ENCODE measurements at places on chromosomes 1 and 21.

- H3K4me1 ChIP-seq: peaks cover 35% of the 10 kb centered on the region
- H3K27me3 ChIP-seq: no peaks in the 10 kb centered on the region
- no peak for DNase-seq
- no peaks in the 10 kb centered on the region for H3K36me3 ChIP-seq
- no peak overlapping the region for H3K4me3 ChIP-seq
- no peak overlapping the region for H3K27ac ChIP-seq
These were observed 40.3 kb downstream of the RGS5 start for GRCh38 chr1:163162381-163162914.

DNA sequence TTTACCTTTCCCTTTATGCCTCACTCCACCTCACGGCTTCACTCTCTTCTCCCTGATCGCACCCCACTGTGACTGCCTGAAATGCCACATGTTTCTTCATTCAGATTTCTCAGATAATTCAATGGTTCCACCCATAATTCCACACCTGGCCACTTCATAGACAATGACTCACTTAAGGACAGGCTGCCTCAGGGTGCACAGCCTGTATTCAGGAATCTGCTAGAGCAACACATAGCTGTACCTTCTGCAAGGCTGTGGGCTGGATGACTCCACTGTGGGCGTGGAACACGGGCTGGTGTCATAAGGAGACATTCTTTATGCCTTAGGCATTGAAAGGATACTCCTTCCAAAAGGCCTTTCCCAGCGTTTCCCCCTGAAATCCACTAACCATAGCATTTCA is 36.1 kb downstream of the L1TD1 start:
- H3K36me3 ChIP-seq: no peaks in the 10 kb centered on the region
- H3K4me1 ChIP-seq: no peaks in the 10 kb centered on the region
- no peaks in the 10 kb centered on the region for H3K27me3 ChIP-seq

DNA sequence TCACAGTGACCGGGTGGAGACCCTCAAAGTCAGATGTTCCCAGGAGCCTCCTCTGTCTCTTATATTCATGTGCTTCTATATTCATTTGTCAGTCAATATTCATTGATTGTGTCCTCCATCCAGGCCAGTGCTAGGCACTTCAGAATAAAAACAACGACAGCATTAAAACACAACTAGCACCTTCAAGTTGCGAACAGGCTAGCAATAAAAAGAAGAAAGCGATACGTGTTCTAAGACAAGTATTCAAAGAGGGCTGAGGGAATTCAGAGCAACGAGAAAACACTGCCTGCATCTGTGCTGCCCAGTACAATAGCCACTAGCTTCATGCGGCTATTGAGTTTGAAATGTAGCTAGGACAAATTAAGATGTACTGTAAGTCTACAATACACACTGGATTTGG is 138.0 kb downstream of the PLXNA2 start:
- H3K4me1 ChIP-seq: peaks cover 11% of the 10 kb centered on the region
- no peak overlapping the region for H3K27ac ChIP-seq
- DNase-seq: no peak
- H3K4me3 ChIP-seq: no peak overlapping the region
- H3K36me3 ChIP-seq: peaks cover 42% of the 10 kb centered on the region

GRCh38 chr1:79197421-79197820 is 190.9 kb upstream of the ADGRL4 start:
- H3K4me3 ChIP-seq: no peak overlapping the region
- no peaks in the 10 kb centered on the region for H3K4me1 ChIP-seq
- DNase-seq: no peak
- H3K27me3 ChIP-seq: no peaks in the 10 kb centered on the region

- H3K4me3 ChIP-seq: no peak overlapping the region
- H3K27me3 ChIP-seq: no peaks in the 10 kb centered on the region
- H3K4me1 ChIP-seq: no peaks in the 10 kb centered on the region
- DNase-seq: no peak
These were observed 21.0 kb downstream of the OR10R2 start for GRCh38 chr1:158493054-158493453.

GRCh38 chr1:100530880-100531487 is 7.0 kb upstream of the GPR88 start:
- DNase-seq: no peak
- peaks cover 36% of the 10 kb centered on the region for H3K4me1 ChIP-seq
- H3K27ac ChIP-seq: no peak overlapping the region
- peaks cover 4% of the 10 kb centered on the region for H3K27me3 ChIP-seq
- H3K36me3 ChIP-seq: no peaks in the 10 kb centered on the region

DNA sequence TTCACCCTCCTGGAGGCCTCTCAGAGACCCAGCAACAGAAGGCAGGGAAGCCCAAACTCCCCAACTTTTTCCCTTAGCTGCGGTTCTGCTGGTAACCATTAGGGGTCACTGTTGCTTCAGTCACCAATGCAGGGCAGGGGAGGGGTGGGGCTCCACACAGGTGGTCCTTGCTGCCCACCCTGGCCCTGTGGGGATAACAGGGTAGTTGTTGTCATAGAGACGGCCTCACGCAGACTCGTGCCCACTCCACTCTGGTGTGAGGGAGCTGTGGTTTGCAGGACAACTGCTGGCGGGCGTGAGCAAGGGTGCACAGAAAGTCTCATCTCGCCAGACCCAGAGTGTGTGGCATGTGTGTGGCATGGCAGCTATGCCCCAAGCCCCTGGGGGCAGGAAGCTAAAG is 19.9 kb downstream of the INSRR start:
- no peak overlapping the region for H3K27ac ChIP-seq
- H3K27me3 ChIP-seq: peaks cover 56% of the 10 kb centered on the region
- no peaks in the 10 kb centered on the region for H3K4me1 ChIP-seq

- DNase-seq: no peak
- no peak overlapping the region for H3K27ac ChIP-seq
- H3K36me3 ChIP-seq: no peaks in the 10 kb centered on the region
- no peaks in the 10 kb centered on the region for H3K4me1 ChIP-seq
- H3K4me3 ChIP-seq: no peak overlapping the region
These were observed 25.8 kb downstream of the COL18A1 start for GRCh38 chr21:45430521-45431501.

DNA sequence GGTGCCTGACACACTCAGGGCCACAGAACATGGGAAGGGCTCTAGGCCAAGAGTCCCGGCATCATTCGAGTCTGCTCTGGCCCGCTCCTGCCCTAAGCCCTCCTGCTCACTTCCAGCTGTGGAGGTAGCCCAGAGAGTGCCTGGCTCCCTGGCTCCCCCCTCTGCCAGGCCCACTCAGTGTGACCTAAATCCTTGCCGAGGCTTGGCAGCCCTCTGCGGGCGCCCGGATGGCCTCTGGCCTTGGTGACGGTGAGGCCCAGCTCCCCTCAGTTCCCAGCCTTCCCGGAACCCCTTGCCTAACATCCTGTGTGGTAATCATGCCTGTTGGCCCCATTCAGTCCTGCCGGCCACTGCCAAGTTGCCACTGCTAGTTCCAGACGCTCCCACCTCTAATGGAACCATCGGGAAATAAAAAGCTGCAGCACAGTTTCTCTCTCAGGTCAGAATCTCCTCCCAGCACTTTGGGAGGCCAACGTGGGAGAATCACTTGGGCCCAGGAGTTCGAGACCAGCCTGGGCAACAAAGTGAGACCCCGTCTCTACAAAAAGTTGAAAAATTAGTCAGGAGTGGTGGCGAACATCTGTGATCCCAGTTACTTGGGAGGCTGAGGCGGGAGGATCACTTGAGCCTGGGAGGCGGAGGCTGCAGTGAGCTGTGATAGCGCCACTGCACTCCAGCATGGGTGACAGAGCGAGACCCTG is 1.2 kb upstream of the H6PD start:
- peak overlapping the region; percentile 64 for H3K4me3 ChIP-seq
- H3K27me3 ChIP-seq: no peaks in the 10 kb centered on the region
- DNase-seq: peak; percentile 89
- H3K36me3 ChIP-seq: no peaks in the 10 kb centered on the region

All from lower lobe of right lung (tissue), 2 donors.